ENCODE measurements at places on chromosomes 3 and 15. TPM values are rescaled to one million over a fixed set of nuclear protein-coding genes. Genes with fewer than 3 reads are reported as not detected.

DNA sequence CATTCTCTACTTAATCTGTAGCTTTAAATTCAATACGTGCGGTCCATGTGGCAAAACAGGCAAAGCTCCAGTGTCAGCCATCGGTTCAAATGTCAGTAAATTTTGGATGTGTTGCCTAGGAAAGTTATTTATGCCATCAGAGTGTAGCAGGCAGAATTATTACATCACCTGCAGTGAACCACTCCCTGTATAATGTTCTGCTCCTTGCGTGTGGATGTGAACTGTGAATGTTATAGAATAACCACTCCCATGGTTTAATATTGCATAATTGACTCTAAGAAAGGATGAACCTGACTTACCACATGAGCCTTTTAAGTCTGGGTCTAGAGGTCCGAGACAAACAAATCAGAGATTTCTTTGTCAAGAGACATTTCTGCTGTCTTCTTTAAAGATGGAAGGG is 145.5 kb downstream of the GOLIM4 start:
- H3K36me3 ChIP-seq, result no peaks in the 10 kb centered on the region
- H3K27me3 ChIP-seq, result no peaks in the 10 kb centered on the region
- no peak overlapping the region for H3K27ac ChIP-seq
- no peak overlapping the region for H3K4me3 ChIP-seq
- no peak for DNase-seq
- H3K4me1 ChIP-seq, result peaks cover 3% of the 10 kb centered on the region

DNA sequence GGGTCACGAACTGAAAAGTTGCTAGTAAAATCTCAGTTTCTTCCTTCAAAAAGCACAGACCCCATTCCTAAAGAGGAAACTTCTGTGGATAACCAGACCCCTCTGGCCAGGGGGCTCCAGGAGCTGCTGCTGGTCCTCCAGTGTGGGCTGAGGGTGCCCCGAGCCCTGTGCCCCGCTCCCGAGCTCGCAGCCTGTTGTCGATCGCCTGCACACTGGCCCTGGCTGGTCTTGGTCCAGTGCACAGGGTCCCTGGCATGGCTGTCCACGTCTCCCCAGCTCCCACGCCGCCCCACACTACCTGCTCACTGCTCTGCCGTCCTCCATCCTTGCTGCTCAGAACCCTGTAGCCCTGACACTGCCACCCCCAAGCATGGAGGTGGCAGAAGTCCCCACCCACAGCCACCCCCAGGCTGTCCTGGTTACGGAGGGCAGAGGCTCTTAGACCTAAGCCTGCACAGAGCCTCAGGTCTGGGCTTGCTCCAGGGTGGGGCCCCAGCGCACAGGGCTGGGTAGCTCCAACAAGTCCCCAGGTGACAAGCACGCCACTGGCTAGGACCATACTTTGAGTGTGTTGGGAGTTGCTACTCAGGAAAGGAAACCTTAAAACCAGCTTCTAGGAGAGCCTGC is 87.0 kb downstream of the PLXNA1 start:
- H3K4me3 ChIP-seq, result no peak overlapping the region
- H3K36me3 ChIP-seq, result no peaks in the 10 kb centered on the region
- no peaks in the 10 kb centered on the region for H3K4me1 ChIP-seq
- peaks cover 11% of the 10 kb centered on the region for H3K27me3 ChIP-seq
- no peak for DNase-seq

- no peaks in the 10 kb centered on the region for H3K4me1 ChIP-seq
- no peaks in the 10 kb centered on the region for H3K27me3 ChIP-seq
- H3K27ac ChIP-seq, result no peak overlapping the region
- H3K36me3 ChIP-seq, result no peaks in the 10 kb centered on the region
- DNase-seq, result no peak
Observed at GRCh38 chr3:61029194-61029593, 222.1 kb downstream of the FHIT start.

GRCh38 chr15:66558271-66558670 is 7.5 kb downstream of the LCTL start:
- H3K4me3 ChIP-seq, result no peak overlapping the region
- no peak for DNase-seq
- peaks cover 3% of the 10 kb centered on the region for H3K4me1 ChIP-seq
- H3K36me3 ChIP-seq, result no peaks in the 10 kb centered on the region

GRCh38 chr15:60541481-60542299 is 62.7 kb upstream of the ICE2 start:
- peaks cover 8% of the 10 kb centered on the region for H3K4me1 ChIP-seq
- H3K4me3 ChIP-seq, result no peak overlapping the region
- H3K27me3 ChIP-seq, result peaks cover 6% of the 10 kb centered on the region
- H3K27ac ChIP-seq, result no peak overlapping the region

DNA sequence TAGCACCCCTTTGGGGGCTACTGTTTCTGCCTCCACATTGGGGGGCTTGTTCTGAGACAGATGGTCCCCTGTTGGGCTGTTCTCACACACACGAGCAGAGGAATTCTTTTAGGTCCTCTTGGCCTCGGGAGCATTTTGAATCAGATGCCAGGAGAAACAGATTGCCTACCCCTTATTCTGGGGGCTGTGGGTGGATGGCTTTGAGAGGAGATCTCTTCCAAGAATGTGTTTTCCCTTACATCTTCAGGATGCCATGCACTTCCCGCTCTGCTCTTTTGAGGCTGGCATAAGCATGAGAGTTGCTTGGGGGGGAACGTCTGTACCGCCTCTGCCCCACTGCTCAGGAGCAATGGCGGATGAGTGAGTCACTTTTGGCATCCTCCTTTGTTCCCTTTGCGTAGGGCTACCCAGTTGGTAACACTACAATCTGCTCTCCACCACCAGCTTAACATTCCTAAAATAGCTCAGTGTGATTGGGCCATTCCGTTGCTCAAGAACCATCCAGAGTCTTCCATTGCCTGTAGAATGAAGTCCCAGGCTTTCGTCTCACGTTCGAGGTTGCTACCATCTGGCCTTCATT is 154.4 kb downstream of the RPLP1 start:
- no peak for DNase-seq
- H3K4me1 ChIP-seq, result peaks cover 31% of the 10 kb centered on the region
- H3K27ac ChIP-seq, result no peak overlapping the region
- H3K27me3 ChIP-seq, result peaks cover 14% of the 10 kb centered on the region
- H3K36me3 ChIP-seq, result no peaks in the 10 kb centered on the region
- H3K4me3 ChIP-seq, result no peak overlapping the region

DNA sequence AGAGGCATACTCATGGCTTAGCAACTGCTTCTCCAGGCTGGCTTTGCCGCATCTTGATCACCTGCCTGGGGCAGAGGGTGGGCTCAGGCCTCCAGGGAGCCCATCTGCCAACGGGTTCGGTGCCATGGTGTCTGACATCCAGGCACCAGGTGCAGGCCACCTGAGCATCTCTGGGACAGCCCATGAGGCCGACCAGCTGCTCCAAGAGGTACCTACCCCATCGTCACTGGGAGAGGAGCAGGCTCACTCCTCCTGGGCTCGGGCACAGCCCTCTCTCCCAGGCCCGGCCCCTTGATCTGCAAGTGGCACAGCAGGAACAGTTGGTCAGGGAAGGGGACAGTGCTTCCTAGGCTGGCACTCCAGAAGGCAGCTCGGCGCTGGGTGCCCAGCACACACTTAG is 21.9 kb downstream of the TPRA1 start:
- no peak for DNase-seq
- H3K4me1 ChIP-seq, result no peaks in the 10 kb centered on the region
- H3K4me3 ChIP-seq, result no peak overlapping the region
- peaks cover 12% of the 10 kb centered on the region for H3K36me3 ChIP-seq
- H3K27ac ChIP-seq, result no peak overlapping the region
- peaks cover 4% of the 10 kb centered on the region for H3K27me3 ChIP-seq

DNA sequence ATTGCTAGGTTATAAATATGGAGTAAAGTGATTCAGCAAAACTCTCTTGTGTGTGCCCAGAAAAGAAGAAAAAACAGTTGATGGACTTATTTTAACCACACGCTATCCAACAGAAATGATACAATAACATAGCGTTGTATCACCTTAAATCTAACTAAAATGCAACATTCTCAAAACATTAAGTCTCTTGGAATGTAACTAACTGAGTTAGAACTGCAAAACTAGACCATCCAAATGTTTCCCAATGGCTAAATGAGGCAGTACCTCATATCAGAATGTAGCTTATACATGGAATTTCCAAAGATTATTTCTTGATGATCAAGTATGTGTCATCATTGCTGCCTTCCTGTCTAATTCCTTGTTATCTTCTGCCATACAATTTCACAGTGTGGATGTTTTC is 187.9 kb downstream of the CNTN3 start:
- H3K4me1 ChIP-seq, result no peaks in the 10 kb centered on the region
- no peaks in the 10 kb centered on the region for H3K36me3 ChIP-seq
- no peaks in the 10 kb centered on the region for H3K27me3 ChIP-seq
- no peak for DNase-seq
- H3K27ac ChIP-seq, result no peak overlapping the region

DNA sequence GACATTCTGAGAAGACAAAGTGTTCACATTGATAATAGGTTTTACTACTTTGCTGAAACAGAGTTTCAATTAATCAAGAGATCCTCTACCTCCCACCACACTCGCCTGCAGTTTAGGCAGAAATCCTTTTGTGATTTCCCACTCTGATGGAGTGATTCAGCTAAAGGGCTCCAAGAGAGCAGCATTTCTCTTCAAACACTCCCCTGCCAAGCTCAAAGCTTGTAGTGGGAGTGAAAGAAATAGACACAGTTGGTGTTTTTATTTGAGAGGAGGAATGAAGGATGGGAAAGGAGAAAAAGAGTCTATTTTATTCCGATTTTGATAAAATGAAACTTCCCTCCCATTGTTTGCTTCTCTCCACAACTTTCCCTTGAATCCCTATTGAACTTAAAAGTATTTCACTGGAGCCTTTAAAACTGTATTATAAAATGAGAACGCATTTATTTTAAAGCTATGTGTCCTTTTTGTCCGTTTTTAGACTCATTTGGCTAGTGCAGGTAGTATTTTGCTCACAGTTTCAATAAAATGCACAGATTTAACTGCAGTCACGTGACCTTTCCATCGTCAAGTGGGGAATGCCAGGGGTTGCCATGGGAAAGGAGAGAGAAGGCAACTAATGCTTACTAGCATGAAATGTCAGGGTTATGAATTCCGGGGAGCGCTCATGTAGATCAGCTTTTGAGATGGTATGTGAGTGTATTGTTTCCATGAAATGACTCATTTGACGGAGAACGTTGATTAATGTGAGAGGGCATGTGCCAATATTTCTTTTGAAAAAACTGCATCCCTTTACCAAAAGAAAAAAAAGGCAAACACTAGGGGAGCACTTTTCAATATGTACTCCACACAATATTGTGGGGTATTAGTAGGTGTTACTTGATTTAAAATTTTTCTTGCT is 7.7 kb upstream of the OSBPL11 start:
- no peak overlapping the region for H3K4me3 ChIP-seq
- no peak overlapping the region for H3K27ac ChIP-seq
- no peaks in the 10 kb centered on the region for H3K36me3 ChIP-seq

The TMOD3 gene
- total RNA-seq, result 51.0 TPM

The RLBP1 gene
- not detected for total RNA-seq

GRCh38 chr3:157100608-157101396 is 59.1 kb downstream of the CCNL1 start:
- H3K27ac ChIP-seq, result no peak overlapping the region
- no peak for DNase-seq
- H3K4me1 ChIP-seq, result peaks cover 6% of the 10 kb centered on the region

The POLQ gene
- total RNA-seq, result 2.1 TPM

DNA sequence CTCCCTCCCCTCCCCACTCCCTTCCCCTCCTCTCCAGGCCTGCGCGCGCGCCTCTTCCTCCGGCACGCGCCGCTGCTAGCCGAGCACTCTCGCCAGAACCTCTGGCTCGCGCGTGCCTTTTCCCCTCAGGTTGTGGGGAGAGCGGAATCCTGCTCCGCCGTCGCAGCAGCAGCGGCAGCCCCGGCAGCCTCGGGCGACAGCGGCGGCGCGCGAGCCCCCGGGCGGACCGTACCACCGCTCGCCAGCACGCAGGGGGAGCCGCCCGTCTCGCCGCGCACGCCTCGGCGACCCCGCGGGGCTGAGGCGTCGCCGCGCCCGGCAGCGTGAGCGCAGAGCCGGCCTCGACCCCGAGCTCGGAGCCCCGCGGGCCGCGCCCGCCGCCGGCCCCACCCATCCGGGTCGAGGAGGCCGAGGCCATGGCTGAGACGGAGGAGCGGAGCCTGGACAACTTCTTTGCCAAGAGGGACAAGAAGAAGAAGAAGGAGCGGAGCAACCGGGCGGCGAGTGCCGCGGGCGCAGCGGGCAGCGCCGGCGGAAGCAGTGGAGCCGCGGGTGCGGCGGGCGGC is at the start of gene CDV3:
CDV3 (plus strand) TSS at position 58 of the 566 bp plus-strand sequence; CDS start at position 417, 359 bp downstream.
- H3K4me3 ChIP-seq, result peak within 1 kb of the TSS; percentile 99
- H3K4me1 ChIP-seq, result peaks cover 37% of the 10 kb centered on the region
- peak; percentile 77 for DNase-seq
- peak within 1 kb of the TSS; percentile 98 for H3K27ac ChIP-seq
- peaks cover 18% of the 10 kb centered on the region for H3K27me3 ChIP-seq
- peaks cover 13% of the 10 kb centered on the region for H3K36me3 ChIP-seq

The HYKK gene
- 1.3 TPM for total RNA-seq

DNA sequence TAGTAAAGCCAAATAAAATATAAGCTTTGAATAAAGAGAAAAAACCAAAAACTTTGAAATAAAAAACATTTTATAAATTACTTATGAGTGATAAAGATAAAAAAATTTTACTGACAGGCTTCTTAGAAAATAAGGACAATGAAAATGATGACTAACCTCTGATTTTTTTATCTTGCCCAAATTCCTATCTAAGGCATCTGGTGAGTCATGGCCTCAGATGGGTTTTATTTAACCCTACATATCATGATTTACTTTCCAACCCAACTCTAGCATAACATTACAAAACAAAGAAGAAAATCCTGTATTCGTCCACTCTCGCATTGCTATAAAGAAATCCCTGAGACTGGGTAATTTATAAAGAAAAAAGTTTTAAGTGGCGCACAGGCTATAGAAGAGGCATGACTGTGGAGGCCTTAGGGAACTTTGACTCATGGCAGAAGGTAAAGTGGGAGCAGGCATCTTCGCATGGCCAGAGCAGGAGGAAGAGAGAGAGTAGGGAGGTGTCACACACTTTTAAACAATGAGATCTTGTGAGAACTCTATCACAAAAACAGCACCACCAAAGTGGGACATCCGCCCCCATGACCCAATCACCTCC is 152.1 kb downstream of the NEK10 start:
- H3K36me3 ChIP-seq, result no peaks in the 10 kb centered on the region
- H3K4me3 ChIP-seq, result no peak overlapping the region
- no peaks in the 10 kb centered on the region for H3K4me1 ChIP-seq

- no peak for DNase-seq
- H3K4me3 ChIP-seq, result no peak overlapping the region
- H3K27ac ChIP-seq, result no peak overlapping the region
Observed at GRCh38 chr15:70345251-70346019, 247.7 kb upstream of the TLE3 start.

DNA sequence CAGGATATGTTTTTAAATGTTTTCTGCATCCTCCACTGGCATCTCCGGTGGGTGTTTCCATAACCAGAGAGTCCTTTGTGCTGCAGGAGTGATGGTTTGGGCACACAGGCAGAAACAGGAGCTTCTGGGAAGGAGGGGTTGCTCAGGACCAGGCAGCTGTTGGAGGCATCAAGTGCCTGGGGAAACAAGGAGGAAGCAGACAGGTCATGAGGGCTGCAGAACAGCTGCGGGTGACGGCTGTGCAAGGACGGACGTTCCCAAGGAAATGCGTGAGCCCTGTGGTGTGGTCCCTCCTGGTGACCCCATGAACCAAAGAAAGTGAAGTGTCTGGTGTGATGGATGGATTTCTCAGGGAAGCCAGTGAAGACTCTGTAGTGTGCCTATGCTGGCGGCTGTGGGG is 61.2 kb upstream of the TNFAIP8L3 start:
- no peaks in the 10 kb centered on the region for H3K36me3 ChIP-seq
- DNase-seq, result no peak
- H3K27me3 ChIP-seq, result peaks cover 4% of the 10 kb centered on the region
- no peaks in the 10 kb centered on the region for H3K4me1 ChIP-seq
